ENCODE measurements at places on chromosomes 3 and 15.
A peak's percentile ranks its signal among the peaks of the same experiment; 100 is the strongest.

- DNase-seq = no peak
Measured at GRCh38 chr15:78110916-78111475, 18.6 kb downstream of the SH2D7 start.

DNA sequence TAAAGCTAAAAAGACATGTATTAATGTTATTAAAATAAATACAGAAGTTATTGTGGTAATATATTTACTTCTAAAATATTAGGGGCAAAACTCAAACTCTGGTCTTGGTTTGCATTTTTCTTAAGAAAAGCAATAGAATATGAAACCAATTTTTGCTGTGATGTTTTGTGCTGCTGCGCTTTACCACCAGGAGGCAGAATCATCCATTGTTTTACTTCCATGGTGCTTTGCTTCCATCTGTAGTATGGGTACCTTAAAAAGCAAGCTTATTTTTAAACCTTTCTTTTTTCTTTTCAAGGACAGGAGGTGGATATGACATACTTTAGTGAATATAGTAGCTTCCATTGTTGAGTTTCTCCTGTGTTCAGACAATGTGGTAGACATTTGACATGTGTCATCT is 46.6 kb upstream of the MRPL3 start:
- no peak for DNase-seq

DNA sequence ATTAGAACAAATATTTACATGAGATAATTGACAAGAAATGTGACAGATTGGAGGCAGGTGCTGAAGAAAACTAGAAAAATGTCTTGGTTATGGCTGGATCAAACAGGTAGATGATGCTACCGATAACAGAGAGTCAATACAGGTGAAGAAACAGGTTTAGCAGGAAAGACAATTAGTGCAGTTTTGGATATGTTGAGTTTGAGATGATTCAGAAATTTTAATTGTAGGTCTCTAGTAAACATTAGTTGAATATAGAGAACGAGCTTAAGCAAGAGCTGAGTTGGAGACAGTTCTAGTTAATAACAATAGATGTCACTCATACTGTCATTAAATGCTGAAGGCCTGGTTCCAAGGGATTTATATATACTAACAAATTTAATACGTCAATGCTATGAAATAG is 524.4 kb downstream of the NSUN3 start:
- DNase-seq = no peak

DNA sequence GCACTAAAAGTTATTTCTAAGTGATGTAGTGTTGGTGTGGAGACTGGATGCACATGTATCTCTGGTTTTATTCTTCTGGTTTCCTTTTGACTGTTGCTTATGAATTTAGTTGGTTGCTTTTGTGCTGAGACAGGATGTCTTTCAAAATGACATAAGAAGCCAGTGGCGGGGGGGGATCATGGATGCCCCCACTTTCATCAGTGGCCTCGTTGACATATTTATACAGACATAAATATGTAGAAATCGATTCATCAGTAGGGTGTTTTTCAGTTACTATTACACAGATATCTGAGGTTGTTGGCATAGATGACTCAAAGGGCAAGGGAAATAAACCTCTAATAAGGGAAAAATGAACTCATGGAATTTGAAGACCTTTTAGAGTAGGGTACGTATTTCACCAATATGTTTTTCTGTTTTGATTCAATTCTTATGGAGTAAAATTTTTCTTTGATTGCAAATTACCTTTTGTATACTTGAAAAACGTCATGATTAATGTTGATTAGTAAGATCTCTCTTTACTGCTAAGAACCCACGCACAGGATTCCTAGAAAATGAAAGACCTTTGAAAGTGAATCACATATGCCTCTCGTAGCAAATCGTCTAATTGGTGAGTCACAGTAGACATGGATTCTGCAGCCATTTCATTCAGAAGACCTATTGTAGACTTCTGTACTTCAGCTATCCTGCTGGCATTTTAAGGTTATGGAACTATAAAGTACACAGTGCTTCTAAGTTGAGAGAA is 97.4 kb upstream of the RBMS3 start:
- no peak for DNase-seq

- DNase-seq = no peak
Measured at GRCh38 chr3:18901571-18901970, 246.7 kb upstream of the KCNH8 start.

- no peak for DNase-seq
Measured at GRCh38 chr3:45599984-45600650, 5.6 kb downstream of the LIMD1 start.

DNA sequence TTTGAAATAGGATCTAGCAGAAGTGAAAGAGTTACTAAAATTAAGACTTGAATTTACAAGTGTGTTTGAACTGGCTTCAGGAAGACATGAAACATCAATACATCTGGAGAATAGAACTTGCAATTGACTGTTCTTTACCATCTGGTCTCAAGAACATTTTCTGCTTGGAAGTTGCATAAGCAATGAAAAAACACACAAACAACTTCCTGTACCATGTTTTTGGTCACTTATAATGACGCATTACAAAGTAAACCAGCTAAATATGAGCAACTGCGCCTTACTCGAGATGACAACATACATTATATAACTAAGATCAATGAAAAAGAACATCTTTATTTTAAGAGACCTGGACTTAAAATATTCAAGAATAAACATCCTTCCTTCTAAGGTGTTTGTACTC is 112.5 kb downstream of the TIGIT start:
- no peak for DNase-seq

DNA sequence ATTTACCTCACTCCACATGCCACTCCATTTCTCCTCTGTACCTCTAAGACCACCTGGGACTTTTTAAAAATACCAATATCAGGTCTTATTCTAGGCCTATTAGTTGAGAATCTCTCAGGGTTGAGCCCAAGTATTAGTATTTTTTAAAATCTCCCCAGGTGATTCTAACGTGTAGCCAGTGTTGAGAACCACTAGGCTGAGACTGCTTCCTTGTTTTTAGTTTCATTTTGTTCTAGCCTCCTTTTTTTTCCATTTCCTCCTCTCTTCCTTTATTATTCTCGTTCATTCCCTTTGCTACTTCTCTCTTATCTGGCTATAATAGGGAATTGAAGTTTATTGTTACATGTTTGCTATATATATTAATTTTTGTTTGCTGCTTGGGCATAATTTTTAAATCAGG is 217.8 kb upstream of the CD96 start:
- DNase-seq = no peak

GRCh38 chr3:123618768-123619484 is 34.1 kb upstream of the HACD2 start:
- no peak for DNase-seq

DNA sequence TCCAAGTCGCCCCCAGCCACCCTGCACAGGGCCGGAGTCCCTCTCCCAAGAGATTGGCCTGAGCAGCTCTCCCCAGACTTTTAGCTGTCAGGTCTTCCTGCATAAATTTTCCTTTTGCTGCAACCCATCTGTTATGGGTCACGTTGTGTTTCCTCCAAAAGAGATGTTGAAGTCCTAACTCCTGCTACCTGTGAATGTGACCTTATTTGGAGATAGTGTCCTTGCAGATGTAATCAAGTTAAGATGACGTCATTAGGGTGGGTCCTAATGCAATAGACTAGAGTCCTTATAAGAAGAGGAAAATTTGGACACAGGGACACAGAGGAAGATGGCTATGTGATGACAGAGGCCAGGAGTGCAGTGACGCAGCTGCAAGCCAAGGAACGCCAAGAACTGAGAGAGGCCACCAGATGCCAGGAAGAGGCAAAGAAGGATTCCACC is 13.2 kb upstream of the SLC6A6 start:
- DNase-seq = no peak

- DNase-seq = no peak
Measured at GRCh38 chr3:16061491-16061890, 113.0 kb upstream of the GALNT15 start.

- peak; percentile 58 for DNase-seq
Measured at GRCh38 chr15:89971592-89971997, 29.5 kb upstream of the ZNF710 start.

DNA sequence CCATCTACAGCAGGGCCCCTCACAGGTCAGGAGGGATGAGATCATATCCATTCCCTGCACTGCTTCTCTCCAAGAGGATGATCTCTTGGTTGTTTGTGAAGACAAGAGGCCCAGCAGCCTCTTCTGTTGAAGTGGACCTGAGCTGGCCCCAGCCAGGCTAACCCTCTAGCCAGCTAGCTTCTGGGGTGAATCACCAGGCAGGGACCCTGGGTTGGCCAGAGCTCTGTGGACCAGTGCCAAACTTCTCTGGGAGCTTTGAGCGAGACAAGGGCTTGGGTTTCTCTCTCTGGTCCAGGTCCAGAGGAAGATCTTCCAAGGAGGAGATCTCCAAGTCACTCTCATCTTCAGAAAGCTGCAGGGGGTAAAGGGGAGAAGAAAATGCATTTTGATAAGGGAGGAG is 52.7 kb downstream of the CLDN18 start:
- DNase-seq = no peak
